ENCODE measurements at places on chromosomes 5 and 9.
A peak's percentile ranks its signal among the peaks of the same experiment; 100 is the strongest.

DNA sequence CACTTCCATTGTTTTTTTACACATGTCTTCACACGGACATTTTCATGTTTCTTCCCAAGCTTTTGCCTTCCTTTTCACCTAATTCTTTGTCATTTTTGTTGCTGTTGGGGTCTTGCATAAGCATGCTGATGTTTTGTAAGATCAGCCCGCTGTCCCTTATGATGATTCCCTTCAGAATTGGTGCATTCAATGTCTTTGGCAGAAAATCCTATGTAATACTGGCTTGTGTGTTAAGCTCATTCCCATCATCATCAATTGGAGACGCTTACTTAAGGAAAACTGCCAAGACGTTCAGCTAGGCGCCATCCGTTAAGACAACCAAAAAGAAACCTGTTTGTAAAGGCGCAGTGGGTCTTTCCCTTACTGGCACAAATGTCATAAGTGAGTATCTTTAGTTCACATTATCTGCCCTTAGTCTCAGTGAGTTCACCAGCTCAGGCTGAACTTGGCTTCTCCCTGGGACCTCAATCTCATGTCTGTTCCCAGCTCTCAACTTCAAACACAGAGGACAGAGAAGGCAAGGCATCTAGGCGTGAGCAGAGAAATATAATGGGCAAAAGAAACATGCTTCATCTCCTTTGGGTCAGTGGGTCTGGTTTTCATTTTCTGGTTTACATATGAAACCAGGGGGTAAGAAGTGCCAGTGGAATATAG, 97.9 kb downstream of the EFNA5 start:
- DNase-seq: no peak

DNA sequence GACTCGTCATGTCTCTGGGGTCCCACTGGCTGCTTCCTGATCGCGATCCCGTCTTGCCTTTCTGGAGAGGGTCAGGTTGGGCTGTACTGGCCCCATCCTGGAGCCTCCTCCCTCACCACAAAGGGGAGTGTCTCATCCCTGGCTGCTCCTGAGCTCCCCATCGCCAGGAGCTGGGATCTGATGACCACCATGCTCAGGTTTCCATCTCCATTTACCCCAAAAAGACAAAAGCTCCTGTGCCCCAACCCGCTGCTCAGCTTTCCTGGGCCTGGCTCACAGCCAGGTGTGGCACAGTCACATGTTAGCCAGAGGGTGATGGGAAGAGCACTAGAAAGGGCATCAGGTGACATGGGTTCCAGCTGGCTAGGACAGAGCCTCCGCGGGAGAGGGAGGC, 47.3 kb upstream of the CDKN2AIPNL start:
- DNase-seq: no peak

DNA sequence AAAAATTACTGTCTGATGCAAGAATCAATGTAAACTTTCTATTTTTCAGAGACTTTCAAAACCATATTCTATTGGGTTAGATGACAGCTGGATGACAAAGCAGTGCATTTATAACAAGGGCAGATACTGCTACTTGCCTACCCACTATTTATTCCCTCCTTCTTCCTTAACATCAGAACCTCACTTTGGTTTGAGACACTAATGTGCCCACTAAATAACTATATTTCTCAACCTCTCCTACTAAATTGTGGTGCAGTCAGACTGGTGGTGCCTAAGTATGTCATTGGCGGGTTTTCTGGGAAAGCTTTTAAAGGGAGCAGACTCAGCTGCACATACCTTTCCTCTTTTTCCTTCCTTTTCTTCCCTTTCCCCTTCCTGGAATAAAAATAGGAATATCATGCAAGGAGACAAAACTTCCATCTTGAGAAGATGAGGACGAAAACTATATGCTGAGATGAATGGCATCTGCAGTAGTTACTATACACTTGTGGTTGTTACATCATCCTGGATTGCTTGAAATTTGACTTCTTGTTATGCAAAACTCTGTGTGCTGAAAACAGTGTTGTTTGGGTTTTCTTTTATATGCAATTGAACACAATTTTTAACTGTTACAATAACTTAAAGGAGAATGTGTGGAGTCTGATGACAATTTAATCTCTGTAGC, 43.8 kb downstream of the PRR16 start:
- peak; percentile 9 for DNase-seq

DNA sequence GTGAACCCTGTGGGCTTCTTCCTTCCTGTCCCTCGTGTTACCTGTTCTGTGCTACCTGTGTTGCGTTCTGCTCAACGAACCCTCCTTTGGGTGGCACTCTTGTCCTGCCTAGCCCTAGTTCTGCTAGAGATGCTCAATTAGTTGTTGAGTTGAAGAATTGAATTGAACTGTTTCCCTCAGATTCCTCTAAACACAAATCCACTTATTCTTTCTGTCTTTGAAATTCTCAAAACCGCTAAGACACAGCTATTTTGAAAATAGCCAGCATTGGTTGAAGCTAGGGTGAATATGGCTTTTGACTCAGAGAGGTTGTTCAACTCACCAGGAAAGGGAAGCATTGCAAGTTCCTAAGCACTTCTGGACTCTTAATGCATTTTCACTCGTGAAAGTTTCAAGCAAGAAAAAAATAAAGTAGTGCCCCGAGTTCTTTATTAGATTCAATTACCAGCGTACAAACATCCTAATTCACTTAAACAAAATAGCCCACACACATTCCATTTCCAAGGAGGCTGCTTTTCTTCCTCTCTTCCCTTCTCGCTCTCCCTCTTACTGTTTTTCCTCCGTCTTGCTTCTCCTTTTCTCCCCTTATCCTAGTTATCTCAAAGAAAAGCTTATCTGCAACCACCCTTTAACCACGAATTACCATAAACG, 642 bp upstream of the ITGA1 start:
- DNase-seq: no peak

DNA sequence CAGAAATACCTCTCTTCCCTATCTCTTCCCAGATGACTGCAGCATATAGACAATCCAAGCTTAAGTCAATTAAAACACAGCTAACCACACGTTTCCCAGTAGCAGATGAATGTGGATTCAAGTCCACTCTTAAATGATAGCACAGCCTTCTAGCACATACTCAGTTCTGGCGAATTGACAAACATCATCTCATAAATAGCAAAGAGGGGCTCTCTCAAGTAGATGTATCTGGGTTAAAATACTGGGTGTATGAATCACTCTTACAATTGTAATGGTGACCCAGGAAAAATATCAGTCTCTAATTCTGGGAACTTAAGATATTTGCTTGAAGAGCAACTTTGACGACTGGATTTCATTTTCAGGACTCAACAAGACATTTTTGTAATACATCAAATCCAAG, 67.0 kb upstream of the HAPLN1 start:
- no peak for DNase-seq

DNA sequence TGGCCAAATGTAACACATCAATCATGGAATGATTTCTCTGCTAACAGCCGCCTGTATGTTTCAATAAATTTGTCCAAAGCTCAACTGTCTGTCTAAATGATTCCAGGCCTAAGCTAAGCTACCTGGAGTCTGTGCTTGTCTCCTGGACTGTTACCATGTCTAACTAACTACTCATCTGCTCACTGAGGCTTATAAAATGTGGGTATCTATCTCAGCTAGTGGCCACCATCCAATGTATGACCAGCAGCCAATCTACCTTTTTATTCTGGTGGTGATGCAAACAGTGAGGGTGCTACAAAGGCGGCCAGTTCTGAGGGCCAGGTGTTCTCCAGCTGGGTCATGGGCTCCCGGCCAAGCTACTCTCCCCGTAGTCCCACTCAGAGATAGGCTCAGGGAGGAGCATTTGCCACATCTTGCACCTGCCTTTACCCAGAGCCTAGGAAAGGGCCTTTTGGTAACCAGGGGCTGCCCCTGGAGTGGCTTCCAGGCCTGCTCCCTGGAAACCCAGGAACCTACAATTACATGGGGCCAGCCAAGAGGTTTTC, 59.1 kb downstream of the PFDN1 start:
- DNase-seq: no peak

- no peak for DNase-seq
Measured at GRCh38 chr9:135080286-135081263, 6.9 kb upstream of the OLFM1 start.

Measured in NCI-H460 (cell line).